SK-MEL-5 (cell line): ENCODE measurements at places on chromosomes 7 and 10. TPM values are rescaled to one million over a fixed set of nuclear protein-coding genes. Genes with fewer than 3 reads are reported as not detected.

GRCh38 chr10:113520690-113521474, 32.0 kb upstream of the HABP2 start:
- peak; percentile 77 for DNase-seq

DNA sequence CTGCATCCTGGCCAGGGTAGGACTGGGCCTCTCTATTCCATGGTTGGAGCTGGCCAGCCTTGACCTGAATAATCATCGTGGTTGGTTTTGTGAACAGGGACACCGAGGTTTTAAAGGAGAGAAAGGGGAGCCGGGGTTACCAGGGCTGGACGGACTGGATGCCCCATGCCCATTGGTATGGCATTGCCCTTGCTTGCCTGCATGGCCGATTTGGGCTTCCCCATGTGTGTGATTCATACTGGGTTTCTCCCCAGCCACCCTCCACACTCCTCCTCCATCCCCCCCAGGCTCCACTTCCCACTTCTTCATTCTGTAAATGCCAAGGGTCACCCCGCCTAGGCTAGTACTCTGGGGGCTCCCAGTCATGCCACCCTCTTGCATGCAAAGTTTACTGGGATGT, 98.8 kb upstream of the MACROH2A2 start:
- DNase-seq, result no peak

- DNase-seq, result no peak
Measured at GRCh38 chr7:44227911-44228310, 27.1 kb downstream of the YKT6 start.

GRCh38 chr7:155764438-155764793, 47.8 kb downstream of the SHH start:
- DNase-seq, result no peak

DNA sequence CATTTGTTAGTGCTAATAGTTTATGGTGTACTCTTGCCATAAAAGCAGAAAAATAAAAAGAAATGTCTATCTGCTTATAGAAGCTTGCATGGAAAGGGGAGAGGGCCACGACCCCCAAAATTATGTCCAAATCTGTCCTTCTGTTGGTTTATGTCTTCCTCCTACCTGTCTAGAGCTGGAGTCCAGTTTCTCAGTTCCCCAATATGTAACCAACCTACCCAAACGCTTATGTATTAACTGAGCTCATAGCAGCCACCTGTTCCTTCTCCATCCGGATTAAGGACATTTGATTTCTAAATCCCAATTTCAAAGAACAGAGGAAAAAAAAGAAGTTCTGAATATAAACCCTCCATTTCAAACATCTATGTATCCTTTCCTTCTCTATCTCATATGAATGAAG, 30.3 kb upstream of the TPK1 start:
- DNase-seq, result no peak

GRCh38 chr7:67463316-67463715, 466.7 kb downstream of the TYW1 start:
- no peak for DNase-seq

DNA sequence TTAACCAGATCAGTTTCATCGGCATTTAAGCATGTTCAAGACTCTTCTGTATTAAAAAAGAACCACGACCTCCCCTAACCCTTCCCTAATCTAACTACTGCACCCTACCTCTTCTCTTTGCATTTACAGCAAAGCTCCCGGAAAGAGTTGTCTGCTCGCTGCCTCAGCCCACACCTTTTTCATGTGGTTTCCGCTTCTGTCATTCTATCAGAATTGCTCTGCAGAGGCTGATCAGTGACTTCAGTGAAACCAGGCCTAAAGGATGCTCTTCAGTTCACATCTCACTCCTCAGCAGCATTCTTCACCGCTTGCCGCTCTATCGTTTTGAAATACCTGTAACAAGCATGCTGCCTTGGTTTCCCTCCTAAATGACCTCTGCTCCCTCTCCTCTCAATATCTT, 160.9 kb downstream of the SDK1 start:
- no peak for DNase-seq

- DNase-seq, result no peak
Measured at GRCh38 chr7:47621979-47622561, 40.2 kb upstream of the TNS3 start.

GRCh38 chr7:151226560-151226874, 488 bp downstream of the ABCF2 start:
- DNase-seq, result no peak

AHCYL2 gene
- 30.1 and 36.6 TPM in 2 replicates for total RNA-seq

GRCh38 chr7:131513245-131514061, 43.0 kb downstream of the PODXL start:
- DNase-seq, result peak; percentile 91
